ENCODE measurements at places on chromosomes 1 and 21.

- DNase-seq = no peak
These were observed 47.9 kb downstream of the SMYD3 start for GRCh38 chr1:246459221-246459620.

GRCh38 chr1:54965624-54966340 lies 14.6 kb upstream of the TMEM61 start:
- DNase-seq = no peak

DNA sequence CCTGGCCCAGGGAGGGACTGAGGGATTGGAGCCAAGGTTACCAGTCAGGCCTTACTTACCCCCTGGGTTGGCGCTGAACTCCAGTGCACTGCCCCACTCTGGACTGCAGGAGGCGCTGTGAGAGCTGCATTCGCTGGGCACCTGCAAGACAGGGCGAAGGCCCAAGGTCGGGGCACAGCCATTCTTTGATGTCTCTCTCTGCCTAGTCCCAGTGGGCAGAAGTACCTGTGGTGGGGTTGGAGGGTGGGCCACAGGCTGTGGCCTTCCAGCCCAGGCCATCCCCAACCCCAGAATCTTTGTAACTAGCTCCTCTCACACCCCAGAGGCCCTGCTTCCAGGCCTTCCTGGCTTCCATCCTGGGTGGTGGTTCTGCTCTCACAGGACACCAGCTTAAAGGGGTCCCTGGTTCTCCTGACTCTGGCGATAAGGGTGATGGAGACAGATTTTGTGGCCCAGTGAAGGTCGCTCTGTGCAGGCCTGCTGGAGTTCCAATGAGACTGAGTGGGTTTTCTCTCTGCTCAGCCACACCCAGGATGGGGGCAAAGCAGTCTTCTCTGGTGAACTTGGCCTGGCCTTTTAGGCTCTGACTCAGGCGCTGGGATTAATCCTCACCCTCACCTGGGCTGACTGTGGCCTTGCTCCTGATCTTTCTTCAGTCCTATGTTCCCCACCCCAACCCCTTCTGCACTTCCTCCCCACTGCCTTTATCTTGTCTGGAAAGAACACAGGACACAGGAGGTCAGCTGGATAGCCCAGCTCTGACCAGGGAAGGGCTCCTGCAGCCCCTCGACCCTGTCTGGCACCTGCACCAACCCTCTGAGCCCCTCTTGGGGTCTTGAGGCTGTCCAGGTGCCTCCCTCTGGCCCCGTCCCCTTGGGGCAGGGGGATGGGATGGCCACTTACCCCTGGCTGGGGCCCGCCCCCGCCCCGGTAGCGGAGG lies 954 bp downstream of the MYOG start:
- peak; percentile 39 for DNase-seq

- DNase-seq = no peak
These were observed 12.9 kb upstream of the TMEM125 start for GRCh38 chr1:43256675-43257570.
